ENCODE measurements at places on chromosomes 3 and 15. TPM values are rescaled to one million over a fixed set of nuclear protein-coding genes. Genes with fewer than 3 reads are reported as not detected.

DNA sequence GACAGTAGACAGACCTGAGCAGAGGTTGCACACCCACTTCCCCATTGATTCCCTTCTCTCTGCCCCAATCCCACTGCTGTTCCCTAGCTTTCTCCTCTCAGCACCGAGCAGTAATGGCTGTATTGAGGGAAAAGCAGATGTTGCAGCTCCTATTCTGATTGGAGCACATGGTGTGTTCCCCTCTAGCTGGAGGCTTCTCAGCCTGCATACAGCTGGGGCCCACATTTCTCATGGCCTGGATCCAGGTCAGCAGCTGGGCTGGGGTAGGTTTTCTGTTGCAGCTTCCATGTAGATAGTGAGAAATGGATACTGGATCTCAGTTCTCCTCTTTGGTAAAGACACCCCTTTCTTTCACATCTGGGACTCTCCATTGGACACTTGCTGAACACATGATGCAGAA lies 50.1 kb downstream of the RYR3 start:
- DNase-seq = no peak

- DNase-seq = no peak
Measured at GRCh38 chr3:18751514-18751913, 326.4 kb upstream of the SATB1 start.

DNA sequence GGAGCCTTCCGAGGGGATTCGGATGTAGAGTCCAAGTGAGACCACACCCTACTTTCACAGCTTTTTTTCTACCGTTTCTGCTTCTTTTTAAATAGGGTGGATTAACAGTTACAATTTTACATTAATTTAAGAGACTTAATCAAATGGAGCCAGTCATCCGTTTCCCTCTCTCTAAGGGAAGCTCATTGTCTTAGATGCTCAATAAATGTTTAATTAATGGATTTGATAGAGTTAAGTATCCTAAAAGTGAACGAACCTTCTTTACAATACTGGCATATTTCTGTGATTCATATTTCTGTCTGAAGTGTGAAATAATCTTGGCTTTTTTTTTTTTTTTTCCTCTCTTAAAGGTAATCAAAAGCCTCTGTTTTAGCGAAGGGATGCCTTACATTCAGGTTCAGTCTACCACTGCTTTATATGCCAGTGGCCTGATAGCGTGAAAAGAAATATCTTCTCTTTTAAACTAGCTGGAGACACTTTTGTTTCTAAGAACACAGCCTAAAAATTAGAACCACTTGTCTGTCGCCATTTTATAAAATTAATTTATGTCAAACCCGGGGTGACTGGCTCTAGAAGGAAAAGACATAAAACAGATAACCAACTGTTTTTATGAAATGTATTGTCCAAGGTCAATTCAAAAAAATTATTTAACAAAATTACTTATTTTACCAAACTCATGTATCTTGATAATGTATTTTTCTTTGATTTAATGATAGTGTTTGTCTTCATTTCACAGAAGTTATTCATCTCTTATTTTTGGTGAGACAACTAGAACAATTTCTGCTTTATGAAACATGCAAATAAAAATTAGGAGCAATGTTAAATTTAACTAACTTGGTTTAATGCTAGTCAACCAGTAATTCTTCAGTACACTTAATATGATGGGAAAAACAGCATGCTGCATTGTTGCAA lies 2.5 kb upstream of the CTNNB1 start:
- no peak for DNase-seq

DNA sequence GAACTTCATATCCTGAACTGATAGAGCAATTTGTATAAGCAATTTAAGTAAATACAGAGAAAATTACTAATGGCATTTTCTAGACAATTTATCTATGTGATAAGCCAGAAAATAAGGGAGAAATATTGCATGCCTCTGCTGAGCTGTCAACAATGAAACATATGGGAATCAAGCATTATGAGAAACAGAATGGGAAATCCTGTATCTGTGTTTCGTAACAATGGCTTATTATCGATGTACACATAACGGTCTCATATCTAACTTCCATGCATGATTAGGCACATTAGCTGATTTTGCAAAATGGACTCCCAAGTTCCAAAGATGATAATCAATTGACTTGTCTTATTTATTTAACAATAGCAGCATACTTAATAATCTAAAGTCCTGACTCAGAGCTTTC lies 30.4 kb upstream of the KCNMB2 start:
- no peak for DNase-seq

GRCh38 chr3:141384575-141384974 lies 16.3 kb downstream of the ZBTB38 start:
- no peak for DNase-seq

- no peak for DNase-seq
Measured at GRCh38 chr3:77699125-77699691, 659.3 kb downstream of the ROBO2 start.

- DNase-seq = no peak
Measured at GRCh38 chr3:76181213-76181612, 395.9 kb upstream of the ZNF717 start.

DNA sequence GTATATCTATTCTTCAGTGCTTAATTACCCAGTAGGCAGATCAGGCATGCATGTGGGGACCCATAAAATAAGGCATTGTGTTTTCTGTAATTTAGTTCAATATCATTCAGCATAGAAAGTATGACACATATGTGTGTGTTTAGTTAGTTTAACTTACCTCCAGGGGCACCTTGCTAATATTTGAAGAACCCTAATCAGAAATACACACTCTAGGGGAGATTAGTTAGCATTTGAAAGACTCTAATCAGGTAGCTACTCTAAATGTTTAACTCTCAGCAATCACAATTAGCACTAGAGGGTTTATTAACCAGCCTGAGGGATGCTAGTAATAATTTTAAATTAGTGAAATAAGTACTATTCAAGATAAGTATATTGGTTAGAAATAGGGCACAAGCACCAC lies 104.5 kb downstream of the ECT2 start:
- no peak for DNase-seq

ASTE1 gene
- total RNA-seq = 8.5 TPM

PAK6 gene
- total RNA-seq = 0.83 TPM

RBP2 gene
- total RNA-seq = not detected
